ENCODE measurements at places on chromosomes 12 and 14.
A peak's percentile ranks its signal among the peaks of the same experiment; 100 is the strongest.

GRCh38 chr12:55698241-55698955 is 9.3 kb downstream of the ITGA7 start:
- no peak for DNase-seq

GRCh38 chr12:130372936-130373335 is 35.2 kb downstream of the PIWIL1 start:
- DNase-seq: no peak

DNA sequence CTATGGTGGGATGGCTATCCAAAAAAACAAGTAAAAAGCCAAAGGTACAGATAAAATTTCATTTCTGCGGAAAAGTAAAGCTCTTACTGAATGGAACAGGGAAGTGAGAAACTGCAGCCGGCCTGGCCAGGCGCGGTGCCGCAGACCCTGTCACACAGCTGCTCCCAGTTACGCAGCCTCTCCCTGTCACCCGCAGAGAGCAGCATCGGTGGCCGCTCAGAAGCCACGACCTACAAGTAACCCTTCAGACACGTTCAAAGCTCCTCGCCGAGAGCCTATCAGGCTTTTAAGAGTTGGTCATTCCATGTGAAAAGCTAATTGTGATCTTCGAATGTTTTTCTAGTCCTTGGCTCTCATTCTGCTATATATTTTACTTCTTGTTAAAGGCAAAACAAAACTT is 11.0 kb upstream of the ANKLE2 start:
- no peak for DNase-seq

- no peak for DNase-seq
These were observed 4.4 kb upstream of the CEBPE start for GRCh38 chr14:23123419-23123818.

GRCh38 chr12:71503579-71504391 is 64.2 kb downstream of the LGR5 start:
- DNase-seq: no peak

DNA sequence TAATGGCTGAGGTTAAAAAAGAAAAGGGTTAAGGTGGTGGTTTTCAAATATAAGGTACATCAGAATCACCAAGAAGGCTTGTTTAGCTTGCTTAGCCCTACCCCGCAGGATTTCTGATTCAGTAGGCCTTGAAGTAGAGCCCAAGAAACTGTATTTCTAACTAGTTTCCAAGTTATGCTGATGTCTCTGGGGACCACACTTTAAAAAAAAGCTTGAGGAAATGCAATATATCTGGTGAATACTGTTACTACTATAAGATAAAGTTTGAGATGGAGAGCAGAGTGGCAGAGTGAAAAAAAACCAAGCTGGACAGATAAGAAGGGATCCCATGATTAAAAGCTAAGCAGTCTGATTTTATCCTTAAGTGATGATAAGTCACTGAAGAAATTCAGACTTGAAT is 18.3 kb upstream of the GXYLT1 start:
- DNase-seq: no peak

DNA sequence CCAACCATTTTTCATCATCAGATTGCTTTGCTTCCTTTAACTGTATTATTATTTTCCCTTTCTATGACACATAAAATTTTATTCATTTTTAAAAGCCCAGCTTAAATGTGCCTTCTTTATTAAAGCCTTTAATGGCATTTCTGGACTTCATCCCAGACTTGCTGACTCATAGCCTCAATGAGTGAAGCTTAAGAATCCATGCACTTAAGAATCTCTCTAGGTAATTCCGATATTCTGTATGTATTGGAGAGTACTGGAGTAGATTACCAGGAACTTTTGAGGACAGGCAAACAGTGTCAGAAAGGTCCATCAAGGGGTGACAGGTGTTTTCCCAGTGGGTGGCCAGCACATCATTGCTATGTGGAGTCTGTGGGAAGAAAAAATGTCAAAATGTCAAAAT is 107.9 kb downstream of the PTPRQ start:
- DNase-seq: no peak

- no peak for DNase-seq
These were observed 5.4 kb downstream of the PLEKHH1 start for GRCh38 chr14:67538501-67538900.

DNA sequence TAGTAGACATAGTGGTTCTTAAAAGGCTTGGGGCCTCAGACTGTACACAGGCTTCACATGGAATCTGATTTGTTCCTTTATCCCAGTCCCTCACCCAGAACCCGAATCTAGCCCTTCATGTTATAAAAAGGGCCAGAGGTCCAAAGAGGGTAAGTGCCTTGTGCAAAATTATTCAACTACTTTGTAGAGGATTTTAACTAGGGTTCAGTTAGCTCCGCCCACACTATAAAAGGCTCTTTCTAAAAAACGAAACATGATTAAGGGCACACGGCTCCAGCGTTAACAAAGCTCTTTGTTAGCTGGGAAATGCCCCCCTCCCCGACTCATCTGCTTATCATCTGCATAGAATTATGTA is 3.2 kb upstream of the SOCS2 start:
- no peak for DNase-seq

DNA sequence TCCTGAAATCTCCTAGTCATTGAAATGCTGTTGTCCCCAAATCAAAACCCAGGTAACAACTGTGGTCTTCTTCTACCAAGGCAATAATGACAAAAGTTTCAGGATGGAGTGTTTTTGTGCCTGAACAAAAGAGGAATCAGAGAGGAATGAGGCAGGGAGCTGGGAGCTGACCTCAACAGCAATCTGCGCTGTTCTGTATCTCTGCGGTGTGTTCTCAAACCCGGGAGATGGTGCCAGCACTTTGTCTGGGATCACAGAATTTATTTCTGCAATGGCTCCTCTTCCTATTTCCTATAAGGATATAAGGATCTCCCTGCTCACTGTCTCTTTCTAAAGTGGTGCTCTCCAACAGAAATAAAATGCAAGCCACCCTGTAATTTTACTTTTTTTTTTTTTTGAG is 449 bp upstream of the GLT8D2 start:
- DNase-seq: no peak

- DNase-seq: no peak
These were observed 33.3 kb downstream of the STAB2 start for GRCh38 chr12:103620395-103620794.

- no peak for DNase-seq
These were observed 96.7 kb downstream of the TRMT5 start for GRCh38 chr14:60884134-60884533.

- no peak for DNase-seq
These were observed 97.9 kb downstream of the RERGL start for GRCh38 chr12:17992002-17992656.

- no peak for DNase-seq
These were observed 56.2 kb upstream of the DDHD1 start for GRCh38 chr14:53209370-53209769.

GRCh38 chr14:63322897-63323573 is 4.3 kb upstream of the GPHB5 start:
- DNase-seq: no peak

- no peak for DNase-seq
These were observed 562.2 kb downstream of the VRK1 start for GRCh38 chr14:97359341-97359740.

DNA sequence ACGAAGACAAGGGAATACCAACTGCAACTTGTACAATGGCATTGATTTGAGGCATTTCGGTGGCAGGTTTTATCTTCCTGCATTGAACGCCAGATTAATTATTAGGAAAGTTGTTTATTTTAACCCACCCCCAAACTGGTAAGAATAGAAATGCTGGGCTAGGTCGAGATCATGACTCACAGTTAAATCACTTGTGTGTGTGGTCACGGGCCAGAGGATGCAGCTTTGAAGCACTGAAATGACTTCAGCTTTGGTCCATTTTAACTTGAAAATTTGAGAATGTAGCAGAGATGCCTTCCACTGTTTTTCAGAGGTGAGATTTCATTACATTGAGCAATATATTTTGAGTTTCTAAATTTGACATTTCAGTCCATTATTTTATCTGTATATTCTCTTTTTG is 23.6 kb upstream of the KCNH3 start:
- DNase-seq: no peak

DNA sequence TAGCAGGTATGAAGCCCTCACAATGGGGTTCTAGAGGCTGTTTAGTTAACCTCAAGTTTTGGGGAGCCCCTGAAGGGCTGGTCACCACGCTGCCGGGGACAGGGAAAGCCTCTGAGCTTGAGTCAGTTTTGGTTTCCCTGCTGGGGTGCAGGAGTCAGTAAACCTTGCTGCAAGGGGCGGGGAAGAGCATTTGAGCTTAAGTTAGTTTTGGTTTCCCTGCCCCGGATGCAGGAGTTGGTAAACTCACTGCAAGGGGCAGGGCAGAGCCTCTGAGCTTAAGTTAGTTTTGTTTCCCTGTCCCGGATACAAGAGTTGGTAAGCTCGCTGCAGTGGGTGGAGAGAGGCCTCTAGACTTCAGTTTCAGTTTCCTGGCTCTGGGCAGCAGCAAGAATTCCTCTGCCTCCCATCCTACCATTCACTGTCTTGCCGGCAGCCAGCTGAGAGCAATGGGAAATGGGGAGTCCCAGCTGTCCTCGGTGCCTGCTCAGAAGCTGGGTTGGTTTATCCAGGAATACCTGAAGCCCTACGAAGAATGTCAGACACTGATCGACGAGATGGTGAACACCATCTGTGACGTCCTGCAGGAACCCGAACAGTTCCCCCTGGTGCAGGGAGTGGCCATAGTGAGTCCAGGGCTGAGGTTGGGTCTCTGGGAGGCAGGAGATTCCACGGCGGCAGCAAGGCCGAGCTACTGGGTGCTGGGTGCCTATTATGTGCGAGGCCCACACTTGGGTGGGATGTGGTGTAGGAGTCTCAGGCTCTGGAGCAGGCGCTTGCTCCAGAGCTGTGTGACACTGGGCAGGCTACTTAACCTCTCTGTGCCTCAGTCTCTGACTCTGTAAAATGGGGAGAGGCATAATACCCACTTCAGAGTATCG is at the start of gene OAS2:
Gene OAS2 (plus strand): TSS at position 357 of the 878 bp plus-strand sequence. CDS start 90 bp downstream, at position 447.
- DNase-seq: peak; percentile 44

DNA sequence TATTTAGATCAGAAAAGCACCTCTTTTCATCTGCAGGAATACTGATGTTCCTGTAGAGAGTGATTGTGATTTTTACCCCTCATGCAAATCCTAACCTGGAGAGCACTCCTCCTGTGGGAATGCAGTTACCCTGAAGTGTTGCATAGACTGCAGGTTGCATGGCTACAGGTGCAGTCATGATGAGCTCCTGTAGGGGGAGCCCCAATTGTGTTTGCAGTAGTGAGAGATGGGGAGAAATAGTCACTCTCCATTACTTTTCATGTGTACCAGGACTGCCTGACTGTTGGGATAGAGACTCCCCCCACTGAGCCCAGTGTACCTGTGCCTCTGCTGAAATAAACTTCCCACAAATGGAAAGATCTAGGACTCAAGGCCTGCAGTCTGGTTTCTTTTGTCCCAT is 1086.5 kb downstream of the SLC6A15 start:
- DNase-seq: no peak

- no peak for DNase-seq
These were observed 3.7 kb upstream of the PAPLN start for GRCh38 chr14:73233564-73233963.

DNA sequence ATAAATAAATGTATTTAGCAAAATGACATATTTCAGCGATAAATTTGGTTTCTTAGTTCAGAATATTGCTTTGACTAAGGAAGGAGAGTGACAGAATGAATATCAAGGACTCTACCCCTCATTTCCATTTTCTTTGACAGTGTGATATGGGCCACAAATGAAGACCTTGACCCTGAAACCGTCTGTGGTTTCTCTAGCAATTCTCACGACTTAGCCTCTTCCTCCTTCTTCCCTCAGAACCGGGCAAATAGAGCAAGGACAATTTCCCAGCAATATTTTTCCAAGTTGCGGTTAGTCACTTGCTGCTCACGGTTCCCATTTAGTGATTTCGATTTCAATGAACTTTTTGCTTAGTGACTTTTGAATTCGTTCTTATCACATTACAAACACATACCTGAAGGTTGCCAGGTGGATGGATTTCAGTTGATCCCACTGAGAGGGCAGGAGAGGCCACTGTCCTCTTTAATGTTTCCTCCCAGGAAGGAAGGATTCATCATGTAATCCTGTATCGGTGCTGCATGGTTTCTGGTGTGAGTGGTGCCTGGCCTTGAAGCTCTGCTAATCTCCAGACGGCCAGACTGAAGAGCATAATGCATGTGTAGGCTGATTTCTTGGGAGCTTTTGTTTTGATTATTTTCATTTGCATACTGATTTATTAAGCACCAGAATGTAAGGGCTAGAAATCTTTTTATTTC is 77.6 kb downstream of the CHST11 start:
- DNase-seq: no peak

DNA sequence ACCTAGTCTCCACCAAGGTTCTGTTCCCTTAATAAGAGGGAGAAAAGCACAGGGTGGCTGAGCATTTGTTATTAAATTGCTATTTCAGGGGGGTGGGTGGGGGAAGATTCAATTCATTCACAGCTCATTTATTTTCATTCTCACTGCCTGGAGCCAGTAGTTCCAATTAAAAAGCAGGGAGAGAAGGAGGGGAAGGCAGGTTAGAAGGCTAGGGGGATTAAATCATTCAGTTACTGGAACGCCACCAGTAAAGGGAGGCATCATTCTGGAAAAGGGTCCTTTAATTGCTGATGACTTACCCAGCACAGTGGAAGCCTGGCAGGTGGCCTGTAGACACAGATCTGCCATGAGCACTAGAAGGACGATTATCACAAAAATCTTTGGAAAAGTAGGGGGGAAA is 47.4 kb downstream of the NIN start:
- DNase-seq: no peak

GRCh38 chr14:31950764-31951637 is 126.1 kb upstream of the ARHGAP5 start:
- DNase-seq: no peak

GRCh38 chr12:52539083-52539820 is 13.7 kb downstream of the KRT71 start:
- DNase-seq: no peak

DNA sequence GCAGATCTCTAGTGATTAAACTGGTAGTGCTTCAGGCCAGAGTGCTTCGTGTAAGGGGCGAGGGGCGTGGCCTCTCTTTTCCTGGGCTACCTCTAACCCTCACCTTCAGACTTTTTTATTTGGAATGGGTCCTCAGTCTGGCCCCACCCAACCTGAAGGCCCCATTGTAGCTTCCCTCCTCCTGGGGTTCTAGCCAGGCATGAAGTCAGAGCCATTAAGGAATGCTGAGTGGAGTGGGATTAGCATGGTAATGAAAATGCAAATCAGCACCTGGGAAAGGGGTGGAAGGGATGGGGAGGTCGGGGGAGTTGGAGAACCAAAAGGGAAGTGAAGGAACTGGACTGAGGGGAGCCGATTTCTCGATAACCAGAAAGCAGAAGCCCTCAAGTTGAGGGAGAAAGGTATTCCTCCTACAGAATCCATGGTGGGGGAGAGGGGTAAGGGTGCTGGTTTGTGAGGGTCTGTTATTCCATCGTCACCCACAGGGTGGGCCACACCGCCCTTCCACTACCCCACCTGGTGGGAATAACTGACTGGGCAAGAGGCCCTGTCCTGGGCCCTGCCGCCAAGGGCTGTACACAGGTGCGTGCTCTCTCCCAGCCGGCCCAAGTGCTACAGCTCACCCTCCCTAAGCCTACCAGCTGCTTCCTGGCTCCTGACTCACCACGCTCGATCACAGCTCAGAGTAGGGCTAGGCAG is 14.1 kb downstream of the ZFHX2 start:
- no peak for DNase-seq

GRCh38 chr12:20985399-20985798 is 145.6 kb upstream of the SLCO1B1 start:
- DNase-seq: no peak

Data from activated CD8-positive, alpha-beta memory T cell treated with anti-CD3 and anti-CD28 coated beads for 48 hours (primary cell).